ENCODE measurements at places on chromosomes 5 and 9. TPM values are rescaled to one million over a fixed set of nuclear protein-coding genes. Genes with fewer than 3 reads are reported as not detected.

DNA sequence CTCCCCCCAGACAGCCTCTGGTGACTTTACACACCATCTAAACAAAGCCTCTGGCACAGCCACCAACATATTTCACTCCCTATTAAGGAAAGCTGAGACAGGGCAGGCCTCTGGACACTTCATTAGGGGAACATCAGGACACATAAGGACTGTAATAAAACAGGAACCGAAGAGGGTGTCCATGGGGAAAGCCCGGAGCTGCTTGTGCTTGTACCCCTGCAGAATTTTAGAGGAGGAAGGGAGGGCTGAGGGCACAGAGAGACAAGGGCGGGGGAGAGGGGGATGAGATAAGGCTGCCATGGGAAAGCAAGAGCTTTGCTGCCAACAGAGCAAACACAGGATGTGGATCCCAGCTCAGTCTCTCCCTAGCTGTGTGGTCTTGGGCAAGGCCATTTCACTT lies 138.4 kb downstream of the ASTN2 start:
- DNase-seq: no peak

DNA sequence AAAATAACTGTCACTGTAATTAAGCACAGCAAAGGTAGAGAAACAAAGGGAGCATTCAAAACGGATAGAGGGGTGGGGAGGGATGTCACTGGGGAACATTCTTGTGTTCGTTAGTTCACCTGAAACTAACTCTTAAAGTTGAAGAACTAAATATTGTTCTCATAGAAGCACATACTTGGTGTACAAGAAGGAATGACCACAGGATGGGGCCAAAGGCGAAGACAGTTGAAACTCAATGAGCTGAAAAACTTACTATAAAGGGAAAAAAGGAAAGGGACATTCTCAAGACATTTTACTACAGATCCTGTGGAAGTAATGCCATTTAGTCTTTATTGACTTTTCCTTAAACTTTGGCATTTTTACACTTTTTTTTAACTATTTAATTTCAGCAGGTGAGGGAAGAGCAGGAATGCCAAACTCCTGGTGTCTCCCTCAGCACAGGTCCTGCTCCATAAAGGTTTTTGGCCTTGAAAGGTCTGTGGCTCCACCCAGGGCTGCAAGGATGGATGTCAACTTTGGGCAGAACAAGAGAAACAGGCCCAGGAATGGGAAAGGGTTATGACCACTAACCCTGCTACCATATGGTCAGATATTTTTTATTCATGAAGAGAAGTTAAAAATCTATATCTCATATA lies 197.6 kb upstream of the RASA1 start:
- no peak for DNase-seq

- DNase-seq: no peak
These were observed at the start of gene AGXT2 for GRCh38 chr5:35047785-35048404. Gene AGXT2, minus strand, starts transcription at chr5:35047949. Its CDS starts 57 bp downstream, at chr5:35047892.

DNA sequence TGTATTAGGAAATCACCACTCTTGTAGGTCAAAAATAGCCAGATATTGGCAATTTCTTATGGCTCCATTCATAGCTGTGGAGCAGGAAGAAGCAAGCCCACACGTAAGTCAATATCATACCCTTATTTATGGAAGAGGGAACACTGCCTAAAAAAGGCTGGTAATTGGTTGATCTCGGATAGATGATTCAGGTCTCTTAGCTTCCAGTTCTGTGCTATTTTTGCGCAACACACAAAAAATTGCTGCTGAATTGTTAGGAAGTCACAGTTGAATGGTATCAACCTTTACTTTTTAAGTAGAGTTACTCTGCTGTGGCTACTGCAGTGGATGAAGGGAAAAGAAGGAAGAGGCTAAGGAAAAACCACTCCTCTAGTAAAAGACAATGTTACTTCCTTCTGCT lies 168.8 kb downstream of the ARHGAP26 start:
- DNase-seq: no peak

DNA sequence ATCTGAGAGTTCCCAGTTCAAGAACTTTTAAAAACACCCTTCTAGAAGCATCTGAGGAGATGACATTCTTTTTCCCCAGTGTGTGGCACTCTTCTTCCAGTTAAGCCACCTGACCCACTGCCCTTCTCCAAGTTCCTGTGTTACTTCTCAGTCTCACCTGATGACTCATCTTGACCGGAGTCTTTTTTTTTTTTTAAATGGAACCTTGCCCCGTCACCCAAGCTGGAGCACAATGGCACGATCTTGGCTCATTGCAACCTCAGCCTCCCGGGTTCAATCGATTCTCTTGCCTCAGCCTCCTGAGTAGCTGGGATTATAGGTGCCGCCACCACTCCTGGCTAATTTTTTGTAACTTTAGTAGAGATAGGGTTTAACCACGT lies 224.1 kb upstream of the DAB2 start:
- DNase-seq: no peak

DNA sequence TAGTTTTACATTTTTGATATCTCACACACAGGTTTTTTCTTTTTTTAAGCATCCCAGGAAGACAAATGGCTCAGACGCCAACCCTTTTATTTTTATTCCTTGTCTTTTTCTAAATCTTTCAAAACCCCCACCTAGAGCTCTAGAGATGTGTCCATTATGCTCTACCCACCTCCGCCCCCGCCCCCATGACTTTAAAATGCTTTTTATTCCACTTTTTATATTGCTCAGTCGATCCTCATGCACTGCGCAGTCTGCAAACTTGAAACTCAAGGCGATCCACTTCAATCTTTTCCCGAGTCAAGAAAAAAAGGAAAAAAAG lies 411 bp upstream of the MAT2B start:
- no peak for DNase-seq

DNA sequence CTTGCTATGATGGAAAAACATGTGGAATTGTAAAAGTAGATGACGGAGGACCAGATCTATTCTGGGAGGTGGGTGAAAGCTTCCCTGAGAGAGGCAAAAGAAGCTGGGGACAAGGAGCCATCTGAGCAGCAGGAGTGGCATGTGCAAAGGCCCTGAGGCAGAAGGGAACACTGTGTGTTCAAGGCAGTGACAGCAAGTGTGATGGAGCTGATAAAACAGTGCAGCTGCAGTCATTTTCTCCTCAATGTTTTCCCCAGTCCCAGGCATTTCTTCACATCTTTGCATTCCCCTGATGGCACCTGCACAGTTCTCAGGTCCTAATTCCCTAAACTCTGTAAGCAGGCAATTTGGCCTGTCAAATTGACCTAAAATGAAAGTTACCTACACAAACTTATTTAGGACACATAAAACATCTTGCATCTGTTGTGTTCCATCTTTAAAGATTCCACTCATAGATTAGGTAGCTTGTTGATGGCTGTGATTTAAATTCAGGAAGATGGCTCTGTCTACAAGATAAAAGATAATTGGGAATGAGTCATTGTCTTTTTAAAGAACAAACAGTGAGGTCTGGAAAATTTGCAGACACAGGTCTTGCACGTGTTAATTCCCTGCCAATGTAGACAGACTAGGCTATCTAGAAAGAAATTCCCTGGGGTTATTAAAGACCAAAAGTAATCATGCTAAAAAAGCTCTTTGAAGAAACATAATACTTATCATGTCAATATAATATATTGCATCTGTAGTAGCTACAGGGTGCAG lies 289.6 kb upstream of the SGCD start:
- no peak for DNase-seq

GRCh38 chr5:93192087-93192486 lies 388.9 kb downstream of the NR2F1-AS1 start:
- no peak for DNase-seq

The HARS1 gene
- total RNA-seq: 81.5 TPM

GRCh38 chr9:35179347-35180280 lies 17.8 kb downstream of the UNC13B start:
- DNase-seq: no peak

DNA sequence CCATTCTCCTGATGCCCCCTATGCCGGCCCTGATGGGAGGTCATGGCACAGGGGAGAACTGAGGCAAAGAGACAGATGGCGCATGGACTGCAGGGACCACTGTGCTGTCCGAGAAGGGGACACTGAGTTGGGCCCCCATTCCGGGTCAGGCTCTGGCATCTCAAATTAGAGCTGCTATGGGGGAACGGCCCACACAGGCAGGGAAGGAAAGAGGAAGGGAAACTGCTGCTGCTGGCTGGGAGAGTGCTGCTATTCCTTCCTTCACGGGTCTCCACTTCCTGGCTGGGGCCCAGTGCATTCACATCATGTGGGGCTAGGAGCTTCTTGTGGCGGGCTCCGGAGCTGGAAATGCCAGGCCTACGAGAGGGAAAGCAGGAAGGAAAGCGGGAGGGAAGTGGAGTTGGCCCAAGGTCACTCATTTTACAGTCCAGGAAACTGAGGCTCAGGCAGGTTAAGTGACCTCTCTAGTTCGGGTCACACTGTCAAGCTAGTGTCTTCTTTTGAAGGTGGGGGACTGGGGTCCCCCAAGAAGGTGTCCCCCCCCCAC lies 1.3 kb upstream of the CARD19 start:
- DNase-seq: peak; percentile 55

DNA sequence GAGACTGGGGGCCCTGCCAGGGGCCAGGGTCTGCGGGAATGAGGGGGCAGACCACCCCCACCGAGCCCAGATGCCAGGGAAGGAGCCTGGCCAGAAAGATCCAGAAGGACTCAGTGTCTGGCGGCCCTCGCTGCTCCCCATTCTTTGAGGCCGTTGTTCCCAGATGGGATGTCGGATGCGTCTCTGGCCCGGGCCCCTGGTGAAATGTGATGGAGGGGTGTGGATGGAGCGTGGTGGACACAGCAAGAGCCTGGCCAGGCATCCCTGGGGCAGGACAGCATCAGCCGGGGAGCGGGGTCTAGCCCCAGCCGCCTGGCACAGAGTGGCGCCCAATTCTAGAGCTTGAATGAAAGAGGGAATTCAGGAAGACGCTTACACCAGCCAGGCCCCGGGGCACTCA lies 46.2 kb upstream of the NKD2 start:
- no peak for DNase-seq

- no peak for DNase-seq
These were observed 24.8 kb downstream of the CDC37L1 start for GRCh38 chr9:4704129-4704528.

GRCh38 chr5:110512266-110512665 lies 214.2 kb downstream of the TMEM232 start:
- no peak for DNase-seq

DNA sequence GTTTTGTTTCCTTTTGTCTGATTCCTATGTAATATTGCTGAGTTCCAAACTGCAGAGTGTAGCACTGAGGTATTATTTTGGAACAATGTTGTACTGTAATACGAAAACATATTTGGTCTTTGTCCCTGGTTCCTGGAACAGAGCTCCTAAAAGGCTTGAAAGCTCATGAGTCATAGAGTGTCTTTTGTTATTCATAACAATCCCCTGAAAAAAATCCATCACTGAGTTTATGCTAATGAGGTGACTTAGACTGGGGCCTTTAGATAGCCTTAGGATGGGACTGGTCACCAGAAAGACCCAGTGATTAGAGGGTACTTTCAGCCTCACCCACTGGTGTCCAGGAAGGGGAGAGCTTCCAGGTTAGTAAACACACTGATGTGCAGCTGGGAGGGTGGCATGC lies 132.7 kb upstream of the POU5F2 start:
- DNase-seq: no peak

The NR5A1 gene
- not detected for total RNA-seq

DNA sequence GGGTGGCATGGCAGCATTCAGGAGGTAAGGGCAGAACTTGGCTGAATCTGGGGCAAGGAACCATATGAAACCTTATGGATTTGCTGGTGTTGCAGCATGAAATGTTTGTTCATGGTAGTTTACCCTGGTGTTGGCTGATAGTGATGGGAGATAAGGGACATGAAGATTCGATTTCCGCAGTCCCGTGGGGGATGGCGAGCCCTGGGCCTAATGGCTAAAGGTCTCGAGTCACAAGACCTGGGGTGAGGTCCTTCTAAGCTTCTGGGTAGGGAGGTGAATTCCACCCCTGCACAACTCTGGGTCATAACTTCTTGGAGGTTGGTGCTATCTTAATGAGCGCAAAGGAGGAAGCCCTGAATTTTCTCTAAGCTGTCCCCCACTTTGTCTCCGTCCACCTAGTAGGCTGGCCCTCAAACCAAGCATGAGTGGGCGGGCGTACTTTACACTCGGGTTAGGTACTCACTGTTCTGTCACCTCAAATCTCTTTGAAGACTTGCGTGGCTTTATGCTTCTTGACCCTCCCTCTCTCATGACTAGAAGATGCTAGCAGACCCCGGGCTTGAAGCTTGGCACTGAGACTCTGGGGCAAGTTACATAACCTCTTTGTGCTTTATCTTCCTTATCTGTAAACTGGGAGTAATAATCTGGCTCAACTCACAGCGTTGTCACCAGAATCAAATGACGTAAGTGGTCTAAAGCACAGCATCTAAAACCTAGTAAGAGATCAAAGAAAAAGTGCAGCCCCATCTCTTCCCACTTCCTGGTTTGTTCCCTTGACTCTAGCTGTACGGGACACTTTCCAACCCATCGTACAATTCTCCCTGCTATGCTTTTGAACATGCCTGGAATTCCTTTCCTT lies 72.5 kb downstream of the BASP1 start:
- no peak for DNase-seq

The NUTM2F gene
- not detected for total RNA-seq

The TPM2 gene
- total RNA-seq: 35.7 TPM

The SV2C gene
- total RNA-seq: 0.03 TPM

DNA sequence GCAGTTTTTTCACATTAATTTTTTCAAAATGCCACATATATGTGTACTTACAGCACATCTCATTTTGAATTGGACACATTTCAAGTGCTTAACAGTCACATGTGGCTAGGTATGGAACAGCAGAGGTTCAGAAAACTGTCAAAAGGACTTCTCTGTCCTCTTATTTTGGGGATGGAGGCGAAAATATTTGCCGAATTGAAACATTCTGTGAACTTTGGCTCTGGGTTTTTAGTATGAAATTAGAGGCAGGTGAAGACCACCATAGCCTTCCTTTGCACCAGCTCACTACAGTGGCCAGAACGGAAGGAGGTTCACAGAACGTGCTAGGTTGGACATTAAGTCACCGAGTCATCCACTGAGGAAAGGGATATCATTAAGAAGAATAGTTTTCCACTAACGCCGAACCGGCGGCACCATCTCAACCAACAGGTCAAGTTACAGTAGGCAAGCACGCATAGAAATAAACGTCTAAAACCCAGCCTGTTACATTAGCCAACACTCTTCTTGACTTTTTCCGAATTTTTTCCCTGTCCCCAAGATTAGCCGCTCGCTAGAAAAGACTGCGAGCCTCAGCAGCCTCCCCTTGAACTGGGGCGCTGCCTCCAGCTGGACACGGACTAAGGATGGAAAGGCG lies 1.8 kb upstream of the TLE4 start:
- DNase-seq: no peak

- no peak for DNase-seq
These were observed 7.1 kb upstream of the PITX1 start for GRCh38 chr5:135041145-135041587.
